ENCODE measurements at places on chromosomes 16 and 17.

GRCh38 chr17:73972901-73973300 is 230.6 kb upstream of the RPL38 start:
- DNase-seq, result no peak

- DNase-seq, result no peak
These were observed 8.6 kb upstream of the TSPOAP1 start for GRCh38 chr17:58337210-58337599.

DNA sequence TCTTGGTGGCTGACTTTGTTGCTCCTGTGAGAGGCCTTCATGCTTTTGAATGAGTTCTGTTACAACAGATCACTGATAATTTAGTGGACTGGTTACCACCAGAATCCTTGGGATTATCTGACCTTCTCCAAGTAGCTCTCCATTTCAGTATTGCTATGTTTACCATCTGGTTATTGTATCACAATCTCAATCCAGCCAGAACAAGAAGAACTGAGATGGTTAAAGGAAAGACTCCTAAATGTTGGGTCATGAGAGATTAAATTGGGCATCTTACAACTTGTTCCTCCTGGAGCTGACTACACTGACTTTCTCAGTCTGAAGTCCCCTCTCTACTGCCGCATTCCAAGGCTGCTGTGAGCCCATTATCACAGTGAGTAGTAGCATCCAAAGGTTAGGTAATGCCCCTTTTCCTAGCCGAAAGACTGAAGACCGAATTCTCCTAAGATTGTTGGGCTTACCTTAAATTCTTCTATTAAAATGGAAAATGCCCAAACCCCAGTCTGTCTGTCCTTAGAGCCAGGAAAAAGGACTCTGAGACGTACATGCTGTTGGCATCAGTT is 181.7 kb upstream of the TBX2 start:
- DNase-seq, result no peak

- no peak for DNase-seq
These were observed 3.6 kb upstream of the ALOX12B start for GRCh38 chr17:8091033-8091687.

DNA sequence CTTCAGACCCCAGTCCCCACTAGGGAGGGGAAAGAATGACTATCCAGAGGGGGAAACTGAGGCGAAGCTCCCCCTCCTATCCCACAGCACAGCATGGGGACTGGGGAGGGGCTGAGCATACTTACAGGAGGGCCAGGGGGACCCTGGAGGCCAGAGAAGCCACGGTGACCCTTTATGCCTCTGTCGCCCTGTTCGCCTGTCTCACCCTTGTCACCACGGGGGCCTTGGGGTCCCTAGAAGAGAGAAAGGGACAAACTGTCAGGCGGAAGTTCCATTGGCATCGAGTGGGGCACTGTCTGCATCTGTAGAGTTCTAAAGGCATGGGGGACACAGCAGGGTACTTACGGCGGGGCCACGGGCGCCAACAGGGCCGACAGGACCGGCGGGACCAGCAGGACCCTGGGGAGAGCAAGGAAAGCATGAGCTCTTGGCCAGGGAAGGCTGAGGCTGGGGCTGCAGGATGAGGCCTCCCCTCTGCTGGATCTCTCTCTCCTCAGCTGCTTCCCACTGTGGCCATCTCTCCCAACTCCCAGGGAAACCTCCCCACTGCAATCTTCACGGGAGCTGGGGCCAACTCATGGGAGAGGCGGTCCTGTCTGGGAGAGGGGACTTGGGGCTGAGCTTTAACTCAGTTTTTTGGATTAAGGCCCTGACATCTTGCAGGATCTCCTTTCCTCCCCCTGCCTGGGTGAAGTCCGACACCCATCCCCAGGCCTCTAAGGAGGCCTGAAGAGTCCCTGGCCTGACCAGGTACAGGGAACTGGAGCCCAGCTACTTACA is 13.5 kb downstream of the COL1A1 start:
- DNase-seq, result no peak

DNA sequence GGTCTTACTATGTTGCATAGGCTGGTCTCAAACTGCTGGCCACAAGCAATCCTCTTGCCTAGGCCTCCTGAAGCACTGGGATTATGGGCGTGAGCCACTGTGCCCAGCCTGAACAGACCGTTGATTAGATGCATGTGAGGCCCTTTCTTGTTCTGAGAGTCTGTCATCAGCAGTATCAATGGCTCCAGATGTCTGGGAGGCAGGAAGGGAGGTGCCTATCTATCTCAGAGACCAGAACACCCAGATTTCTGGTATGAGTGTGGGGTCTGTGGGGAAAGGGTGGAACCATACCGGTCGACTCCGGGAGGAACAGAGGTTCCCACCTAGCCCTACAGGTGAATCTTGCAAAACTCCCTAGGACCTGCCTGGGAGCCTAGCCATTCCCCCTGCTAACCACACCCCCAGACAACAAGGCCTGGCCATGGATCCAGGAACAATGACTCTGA is 71.7 kb downstream of the PRKCB start:
- no peak for DNase-seq

GRCh38 chr17:12637745-12638651 is 27.7 kb upstream of the MYOCD start:
- DNase-seq, result no peak

- peak; percentile 87 for DNase-seq
These were observed 945 bp downstream of the SGSH start for GRCh38 chr17:80219013-80219762.

GRCh38 chr17:4035081-4035680 is 70.9 kb upstream of the ATP2A3 start:
- DNase-seq, result no peak

GRCh38 chr17:67194134-67194533 is 50.9 kb downstream of the HELZ start:
- DNase-seq, result no peak

DNA sequence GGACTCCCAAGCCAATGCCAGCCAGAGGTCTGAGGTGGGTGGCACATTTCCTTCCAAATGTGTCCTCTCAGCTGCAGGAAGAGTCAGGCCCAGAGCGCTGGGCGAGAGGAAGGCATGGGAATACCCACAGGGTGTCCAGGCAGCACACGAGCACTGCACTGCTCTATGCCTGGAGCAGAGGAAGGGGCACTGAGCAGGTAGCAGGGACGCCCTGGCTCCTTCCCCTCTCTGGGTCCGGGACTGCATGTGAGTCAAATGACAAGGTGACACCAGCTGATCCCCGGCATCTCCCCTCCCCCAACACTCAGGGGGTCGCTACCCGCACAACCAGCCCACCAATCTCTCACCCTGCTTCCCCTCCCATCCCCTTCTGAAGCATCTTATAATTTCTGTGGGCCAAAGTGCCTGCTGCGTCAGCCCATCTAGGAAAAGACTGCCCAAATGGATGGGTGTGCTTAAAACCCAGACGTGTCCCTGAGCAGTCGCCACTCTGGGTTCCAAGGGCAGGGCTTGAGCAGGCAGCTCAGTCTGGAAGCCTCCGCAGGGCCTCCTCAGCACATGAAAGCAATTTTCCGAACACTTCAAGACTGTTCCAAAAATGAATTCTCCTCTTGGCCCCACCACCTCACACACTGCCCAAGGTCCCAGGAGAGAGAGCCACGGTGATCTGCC is 12.0 kb upstream of the BCAR1 start:
- no peak for DNase-seq

DNA sequence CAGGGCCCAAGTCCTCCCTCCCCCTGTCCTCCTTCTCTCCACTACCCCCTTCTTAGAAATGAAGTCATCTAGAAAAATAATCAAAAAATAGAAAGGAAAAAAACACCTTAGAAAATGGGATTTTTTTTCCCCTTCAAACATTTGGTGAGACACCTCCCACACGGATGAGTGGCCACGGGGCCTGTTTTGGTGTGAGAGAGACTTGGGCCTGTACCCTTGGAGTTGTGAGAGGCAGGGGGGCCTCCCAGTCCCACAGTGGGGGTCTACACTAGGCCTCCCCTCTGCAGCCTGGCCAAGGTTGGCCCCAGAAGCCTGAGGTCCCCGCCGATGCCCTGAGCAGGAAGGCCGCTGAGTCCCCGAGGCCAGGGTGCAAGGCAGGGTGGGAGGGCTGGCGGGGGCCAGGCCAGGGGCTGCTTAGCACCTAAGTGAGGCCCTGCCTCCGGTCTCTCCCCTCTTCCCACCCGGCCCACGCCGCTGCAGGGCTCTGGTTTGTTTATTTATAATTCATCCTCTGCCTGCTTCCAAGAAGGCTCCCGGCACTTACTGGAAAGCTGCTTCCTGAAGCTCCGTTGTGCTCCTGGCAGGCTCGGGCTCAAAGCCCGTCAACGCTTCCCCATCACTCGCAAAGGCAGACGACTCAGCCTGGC is 26.4 kb downstream of the NPTX1 start:
- DNase-seq, result no peak

DNA sequence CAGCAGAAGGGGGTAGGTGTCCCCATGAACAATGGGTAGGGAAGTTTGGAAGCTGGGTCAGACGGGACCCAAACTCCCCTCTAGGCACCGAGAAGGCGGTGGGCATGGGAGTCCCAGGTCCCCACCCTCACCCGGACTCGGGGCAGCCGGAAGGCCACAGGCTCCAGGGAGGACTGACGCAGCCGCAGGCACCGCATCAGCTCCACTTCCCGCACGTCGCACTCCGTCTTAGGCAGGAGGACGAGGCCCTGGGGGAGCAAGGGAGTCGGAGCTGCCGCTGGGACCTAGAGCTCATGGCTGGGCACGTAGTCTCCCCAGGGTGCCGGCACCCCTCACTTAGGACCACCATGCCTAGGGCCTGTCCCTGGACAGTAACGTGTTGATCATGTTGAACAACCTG is 7.1 kb upstream of the PAM16 start:
- no peak for DNase-seq

- no peak for DNase-seq
These were observed 5.2 kb upstream of the SYNRG start for GRCh38 chr17:37614391-37614790.

DNA sequence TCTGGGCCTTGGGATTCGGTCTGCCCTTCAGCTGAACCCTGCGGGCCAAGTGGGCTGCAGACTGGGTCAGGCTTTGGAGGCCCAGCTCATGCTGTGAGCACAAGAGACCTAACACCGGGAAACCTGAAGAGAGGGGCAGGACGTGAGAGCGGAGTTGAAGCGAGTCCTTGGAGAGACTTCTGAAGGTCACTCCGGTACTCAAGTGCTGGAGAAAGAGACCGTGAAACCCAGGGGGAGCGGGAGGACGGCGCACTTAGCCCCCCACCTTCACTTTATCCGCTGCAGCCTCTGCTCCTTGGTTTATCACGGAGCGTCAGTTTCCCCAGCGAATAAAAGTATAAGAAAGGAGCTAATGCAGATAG is 361 bp downstream of the UQCRC2 start:
- DNase-seq, result no peak

DNA sequence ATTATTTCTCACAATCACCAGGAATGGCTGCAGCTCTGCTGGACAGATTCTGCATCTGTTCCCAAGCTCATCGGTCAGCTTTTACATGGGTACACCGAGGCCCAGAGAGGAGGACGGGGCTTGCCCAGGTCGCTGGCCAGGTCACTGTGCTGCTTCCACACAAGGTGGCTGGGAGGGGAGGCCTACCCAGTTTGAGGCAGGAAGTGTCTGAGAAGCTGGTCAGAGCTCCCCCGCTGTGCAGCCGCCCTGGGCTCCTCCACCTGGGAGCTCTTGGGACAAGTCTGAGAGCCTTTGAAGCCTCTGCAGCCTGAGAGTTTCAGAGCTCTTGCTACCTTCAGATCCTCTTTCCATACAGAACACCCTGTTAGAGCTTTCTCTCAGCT is 143.3 kb downstream of the CLEC16A start:
- DNase-seq, result no peak

GRCh38 chr17:55405600-55405999 is 16.0 kb downstream of the MMD start:
- no peak for DNase-seq

DNA sequence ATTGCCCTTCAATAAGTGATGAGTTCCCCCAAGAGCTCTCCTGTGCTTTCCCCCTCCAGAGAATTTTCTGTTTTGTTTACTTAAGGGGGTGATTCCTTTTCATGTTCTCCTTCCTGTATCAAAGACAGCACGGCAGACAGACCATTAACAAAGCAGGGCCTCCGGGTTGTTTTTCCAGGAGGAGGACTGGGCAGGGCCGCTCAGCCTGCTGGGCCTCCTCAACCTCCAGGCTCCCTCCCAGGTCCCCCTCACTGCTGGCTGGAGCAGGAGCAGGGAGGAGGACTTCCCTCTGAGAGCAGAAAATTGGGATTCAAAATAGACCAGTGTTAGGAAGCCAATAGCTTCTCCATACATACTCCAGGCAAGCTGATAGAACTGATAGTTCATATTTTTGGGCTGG is 20.4 kb downstream of the SDK2 start:
- DNase-seq, result no peak

GRCh38 chr16:1145383-1146100 is 7.4 kb upstream of the CACNA1H start:
- DNase-seq, result no peak

DNA sequence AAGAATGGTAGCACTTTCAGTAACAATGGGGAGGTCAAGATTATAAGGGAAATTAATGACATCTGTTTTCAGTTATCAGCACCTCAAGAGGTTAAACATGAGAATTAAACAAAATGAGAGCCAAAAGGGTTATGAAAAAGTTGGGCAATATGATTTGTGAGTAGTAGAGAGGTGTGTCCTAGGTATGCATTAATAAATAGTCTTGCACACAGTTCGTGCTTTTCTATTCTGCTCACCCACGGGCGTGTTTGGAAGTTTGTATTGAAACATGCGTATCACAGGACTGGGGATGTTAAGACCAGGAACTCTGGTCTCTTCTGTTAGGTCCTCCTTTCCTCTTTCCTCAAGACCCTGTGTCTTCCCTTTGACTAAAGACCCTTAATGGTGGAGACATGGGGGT is 6.0 kb downstream of the BPTF start:
- DNase-seq, result no peak

- no peak for DNase-seq
These were observed 10.6 kb downstream of the TRPV2 start for GRCh38 chr17:16425698-16426659.

Data from stimulated activated CD4-positive, alpha-beta T cell treated with anti-CD3 and anti-CD28 coated beads, Interleukin-2, amount 100 ng/mL, for 4 hours (primary cell).